ENCODE measurements at places on chromosomes 11 and 22.

GRCh38 chr22:35900483-35901168 lies 128.0 kb downstream of the RBFOX2 start:
- H3K27ac ChIP-seq, result peak overlapping the region; percentile 24
- peak overlapping the region; percentile 46 for H3K4me3 ChIP-seq
- peaks cover 12% of the 10 kb centered on the region for H3K4me1 ChIP-seq
- no peaks in the 10 kb centered on the region for H3K36me3 ChIP-seq

GRCh38 chr11:134925432-134925831 lies 513.4 kb upstream of the B3GAT1 start:
- no peaks in the 10 kb centered on the region for H3K4me1 ChIP-seq
- no peak overlapping the region for H3K27ac ChIP-seq
- no peak for DNase-seq
- H3K4me3 ChIP-seq, result no peak overlapping the region
- H3K36me3 ChIP-seq, result no peaks in the 10 kb centered on the region

DNA sequence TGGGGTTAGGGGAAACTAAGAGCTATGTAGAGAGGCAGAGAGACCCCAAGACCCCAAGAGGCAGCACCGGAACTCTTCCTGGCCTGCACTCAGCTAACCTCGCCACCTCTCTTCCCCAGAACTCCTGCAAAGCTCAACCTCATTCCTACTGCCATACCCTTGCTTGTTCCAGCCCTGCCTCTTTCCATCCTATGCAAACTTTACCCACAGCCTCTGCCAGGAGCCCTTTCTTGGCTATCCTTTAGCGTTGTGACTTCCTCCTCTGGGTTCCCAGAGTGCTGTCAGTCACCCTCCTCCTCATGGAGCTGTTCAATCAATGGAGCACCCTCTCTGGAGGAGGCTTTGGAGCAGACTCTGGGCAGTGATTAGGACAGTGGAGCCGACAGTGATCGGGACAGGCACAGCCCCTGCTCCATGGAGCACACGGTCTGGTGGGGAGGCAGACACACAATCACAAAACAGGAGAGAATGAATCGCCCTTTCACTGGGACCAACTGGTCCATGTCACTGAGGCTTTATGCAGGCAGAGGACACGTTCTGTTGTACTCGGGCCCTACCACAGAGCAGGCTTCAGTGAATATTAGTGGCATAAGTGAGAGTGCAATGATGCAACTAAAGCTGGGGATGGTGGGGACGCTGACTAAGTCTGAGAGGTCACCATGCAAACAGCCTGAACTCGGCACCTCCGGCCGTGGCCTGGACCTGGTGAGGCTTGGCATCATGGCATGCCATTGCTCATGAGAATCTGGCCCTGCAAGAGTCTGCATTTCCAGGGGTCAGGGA lies 24.6 kb upstream of the P2RY2 start:
- no peak overlapping the region for H3K27ac ChIP-seq
- DNase-seq, result no peak
- H3K27me3 ChIP-seq, result no peaks in the 10 kb centered on the region
- H3K36me3 ChIP-seq, result no peaks in the 10 kb centered on the region

- peaks cover 22% of the 10 kb centered on the region for H3K36me3 ChIP-seq
- no peak overlapping the region for H3K4me3 ChIP-seq
- H3K27ac ChIP-seq, result no peak overlapping the region
These were observed 158.5 kb upstream of the SORL1-AS1 start for GRCh38 chr11:121611242-121611641.

DNA sequence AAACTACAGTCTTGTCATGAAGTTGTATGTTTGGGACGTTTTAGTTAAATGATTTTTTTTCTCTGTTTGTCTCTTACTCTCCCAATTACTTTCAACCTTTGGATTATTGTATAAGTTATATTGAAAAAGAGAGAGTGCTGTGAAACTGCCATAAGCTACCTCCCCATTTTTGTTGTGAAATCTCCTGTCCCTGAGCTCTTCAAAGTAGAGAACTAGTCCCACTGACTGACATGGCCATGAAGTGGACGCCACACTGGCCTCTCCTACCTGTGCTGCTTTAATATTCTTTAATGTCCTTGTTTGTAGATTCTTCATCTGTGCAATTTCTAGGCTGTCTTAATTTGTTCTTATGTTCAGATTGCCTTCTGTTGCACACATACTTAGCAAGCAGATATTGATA lies 56.3 kb downstream of the PPFIA1 start:
- peaks cover 10% of the 10 kb centered on the region for H3K4me1 ChIP-seq
- no peaks in the 10 kb centered on the region for H3K27me3 ChIP-seq
- H3K36me3 ChIP-seq, result peaks cover 7% of the 10 kb centered on the region
- DNase-seq, result no peak
- no peak overlapping the region for H3K4me3 ChIP-seq

- no peak for DNase-seq
- no peak overlapping the region for H3K4me3 ChIP-seq
- no peak overlapping the region for H3K27ac ChIP-seq
- no peaks in the 10 kb centered on the region for H3K4me1 ChIP-seq
These were observed 1119.1 kb upstream of the TENM4 start for GRCh38 chr11:80559942-80560341.

DNA sequence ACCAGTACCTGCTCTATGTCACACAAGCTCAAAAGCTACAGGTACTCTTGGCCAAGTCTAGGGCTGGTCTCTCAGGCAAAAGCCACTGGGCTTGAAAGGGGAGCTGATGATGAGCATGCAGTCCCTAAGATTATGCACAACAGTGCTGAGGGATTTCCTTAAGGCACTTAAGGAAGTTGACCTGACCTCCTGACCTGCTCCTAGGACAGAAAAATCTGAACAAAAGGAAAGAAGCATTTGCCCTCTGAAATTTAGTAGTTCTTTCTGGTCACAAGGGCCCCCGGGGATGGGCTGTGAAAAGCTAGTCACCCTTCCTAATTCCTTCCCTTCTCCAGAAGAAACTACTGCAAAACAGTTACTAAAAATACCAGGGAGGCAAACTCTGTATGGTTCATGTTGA lies 83.6 kb upstream of the PHOX2A start:
- H3K4me3 ChIP-seq, result no peak overlapping the region
- no peaks in the 10 kb centered on the region for H3K27me3 ChIP-seq
- no peak overlapping the region for H3K27ac ChIP-seq
- H3K4me1 ChIP-seq, result peaks cover 32% of the 10 kb centered on the region
- no peaks in the 10 kb centered on the region for H3K36me3 ChIP-seq
- no peak for DNase-seq
